Stimulated activated CD4-positive, alpha-beta T cell treated with anti-CD3 and anti-CD28 coated beads, Interleukin-1b, Interleukin-23, amount 100 ng/mL, for 24 hours (primary cell): ENCODE measurements at places on chromosomes 1 and 21.

- no peak for DNase-seq
These were observed 65.6 kb downstream of the UCHL5 start for GRCh38 chr1:192993426-192994085.

GRCh38 chr1:114485286-114485685, 25.7 kb downstream of the TRIM33 start:
- no peak for DNase-seq

DNA sequence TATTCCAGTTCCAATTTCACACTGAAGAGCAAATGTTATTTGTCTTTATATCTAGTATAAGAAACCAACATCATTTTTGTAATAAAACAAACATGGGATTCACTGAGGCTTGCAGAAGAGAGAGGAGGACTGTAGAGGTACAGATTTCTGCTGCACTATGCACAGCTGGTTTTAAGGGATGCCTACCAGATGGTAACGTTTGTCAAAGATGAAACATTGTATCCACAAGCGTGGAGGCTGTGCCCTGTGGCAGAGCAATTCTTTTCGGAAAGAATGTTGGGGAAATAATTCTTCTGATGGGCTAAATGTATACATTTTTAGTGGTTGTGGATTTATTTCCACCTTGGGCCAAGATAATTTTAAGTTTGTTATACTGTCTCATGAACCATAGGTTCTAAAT, 272.4 kb downstream of the DUSP10 start:
- no peak for DNase-seq

DNA sequence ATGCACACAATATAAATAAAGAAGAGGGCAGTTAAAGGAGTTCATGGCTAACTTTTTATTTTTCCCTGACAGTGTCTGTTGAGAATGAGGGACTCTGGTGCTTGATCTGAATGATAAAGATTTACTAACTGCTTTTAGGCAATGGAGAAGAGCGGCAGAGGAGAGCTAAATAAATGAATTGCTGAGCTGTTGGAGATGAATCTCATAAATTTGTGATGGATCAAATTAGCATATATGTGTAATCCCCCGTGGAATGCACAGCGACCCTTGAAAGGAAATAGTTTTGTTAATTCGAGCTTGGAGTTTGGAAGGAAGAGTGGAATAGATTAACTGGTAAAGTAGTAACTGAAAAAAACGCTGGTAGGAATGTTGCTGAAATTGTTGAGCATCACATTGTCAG, 40.2 kb downstream of the HMCN1 start:
- DNase-seq, result no peak

- DNase-seq, result no peak
These were observed 325.6 kb downstream of the OMA1 start for GRCh38 chr1:58220836-58221472.

- no peak for DNase-seq
These were observed 16.8 kb downstream of the PTAFR start for GRCh38 chr1:28159680-28160079.

DNA sequence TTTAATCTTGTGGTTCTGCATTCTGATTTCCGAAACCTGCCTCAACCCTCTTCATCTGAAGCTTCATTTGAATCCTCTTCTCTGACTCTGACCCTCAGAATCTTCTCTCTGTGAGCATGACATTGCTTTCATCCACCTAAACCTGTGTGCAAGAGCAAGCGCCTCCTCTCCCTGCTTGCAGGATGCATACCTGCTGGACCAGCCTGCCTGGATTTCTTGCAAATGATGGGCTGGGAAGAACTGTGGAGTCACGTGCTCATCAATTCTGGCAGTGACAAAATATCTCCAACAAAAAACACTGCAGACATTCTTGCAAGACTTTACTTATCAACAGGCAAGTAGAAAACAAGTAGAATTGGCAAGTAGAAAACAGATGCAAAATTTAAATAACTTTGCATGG, 20.8 kb upstream of the SLC35F3 start:
- DNase-seq, result no peak

DNA sequence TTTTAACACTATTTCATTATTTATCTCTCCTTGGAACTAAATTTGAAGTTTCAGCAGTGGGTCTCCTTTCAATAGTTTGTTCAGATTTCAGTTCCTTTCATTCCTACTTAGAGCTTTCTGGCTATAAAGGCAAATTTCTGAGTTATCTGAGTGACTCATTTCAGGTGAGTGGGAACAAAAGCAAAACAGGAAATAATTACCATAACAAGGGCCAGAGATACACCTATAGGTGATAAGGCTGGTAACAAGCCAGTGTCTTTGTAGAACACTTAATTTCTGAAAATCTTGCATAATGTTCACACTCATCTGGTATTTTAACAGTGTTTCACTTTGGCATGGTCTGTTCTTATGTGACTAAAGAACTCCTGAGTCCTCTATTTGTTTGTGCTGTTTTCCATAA, 64.5 kb upstream of the PRRC2C start:
- DNase-seq, result no peak

GRCh38 chr1:157411769-157412168, 140.5 kb downstream of the FCRL5 start:
- no peak for DNase-seq

DNA sequence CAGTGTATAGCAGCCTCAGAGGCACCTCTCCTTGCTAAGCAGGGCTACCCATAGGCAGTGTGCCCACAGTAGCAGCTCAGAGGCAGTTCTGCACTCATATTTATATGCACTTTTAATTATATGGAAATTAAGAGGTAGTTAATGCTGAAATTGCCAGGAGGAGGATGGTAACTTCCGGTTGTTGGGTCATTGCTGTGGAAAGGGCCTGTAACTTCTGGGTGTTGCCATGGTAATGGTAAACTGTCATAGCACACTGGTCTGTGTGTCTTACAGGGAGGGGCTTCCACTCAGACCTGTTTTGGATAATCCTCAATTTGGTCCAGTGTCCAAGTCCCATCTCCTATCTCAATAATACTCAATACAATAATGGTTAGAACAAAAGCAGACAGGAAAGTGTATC, 7.6 kb downstream of the CFH start:
- no peak for DNase-seq

DNA sequence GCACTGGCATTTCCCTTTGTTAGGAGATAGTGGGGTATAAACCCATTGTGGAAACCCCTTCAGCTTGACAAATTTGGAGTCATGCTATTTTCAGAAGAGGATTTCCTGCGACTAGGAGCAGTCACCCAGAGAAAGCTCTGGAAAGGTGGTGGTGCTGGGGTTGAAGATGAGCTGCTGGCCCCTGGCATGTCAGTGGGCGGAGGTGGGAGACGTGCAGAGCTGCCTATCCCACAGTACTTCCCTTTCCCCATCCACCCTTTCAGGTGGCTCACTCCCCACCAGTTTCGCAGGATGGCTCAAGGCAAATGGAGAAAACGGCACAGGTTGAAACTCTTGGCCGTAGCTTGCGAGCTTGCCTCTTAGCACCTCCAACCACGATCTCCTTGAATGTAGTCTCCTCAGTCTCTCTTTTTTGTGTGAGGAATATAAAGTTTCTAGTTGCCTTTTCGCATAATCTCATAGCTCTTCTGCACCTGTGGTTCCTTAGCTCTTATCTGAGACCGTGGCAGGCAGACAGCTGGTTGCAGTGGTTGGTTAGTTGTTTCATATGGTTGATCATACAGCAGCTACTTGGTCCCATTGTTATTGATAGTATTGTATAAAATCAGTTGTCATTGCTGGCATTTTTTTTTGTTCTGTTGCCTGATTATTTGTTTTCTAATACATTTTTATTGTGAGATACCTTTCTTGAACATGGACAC, 48.2 kb downstream of the ADARB1 start:
- DNase-seq, result no peak

GRCh38 chr1:168443356-168443755, 100.4 kb downstream of the XCL2 start:
- DNase-seq, result no peak
